Stimulated activated CD4-positive, alpha-beta T cell treated with anti-CD3 and anti-CD28 coated beads, TNF-alpha, amount 100 ng/mL, for 1 hour (primary cell): ENCODE measurements at places on chromosomes 1 and 21.

DNA sequence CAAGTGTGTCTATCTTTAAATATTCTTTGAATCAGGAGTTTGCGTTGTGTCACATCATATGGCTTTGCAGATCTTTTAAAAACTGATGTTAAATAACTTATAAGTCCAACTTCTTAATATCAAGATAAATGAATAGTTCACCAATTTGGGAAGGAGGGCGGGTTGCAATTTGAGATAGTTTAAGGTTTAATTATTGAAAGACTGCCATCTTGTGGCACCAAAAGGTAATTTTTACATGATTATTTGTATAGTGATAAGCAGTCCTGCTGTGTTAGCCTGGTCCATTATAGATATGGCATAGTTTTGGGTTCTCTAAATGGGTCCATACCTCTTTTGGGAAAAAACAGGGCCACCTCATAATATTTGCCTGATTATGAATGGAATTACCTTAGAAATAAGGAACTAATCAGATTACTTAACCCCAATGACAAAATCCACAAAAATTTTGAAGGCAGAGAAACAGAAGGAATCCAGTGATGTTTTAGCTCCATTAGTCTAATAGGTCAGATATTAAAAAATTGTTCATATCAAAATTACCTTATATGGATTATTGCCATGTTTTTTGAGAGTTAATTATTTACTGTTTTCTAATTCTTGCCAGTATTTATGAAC, 64.3 kb downstream of the PRKAA2 start:
- DNase-seq: no peak

DNA sequence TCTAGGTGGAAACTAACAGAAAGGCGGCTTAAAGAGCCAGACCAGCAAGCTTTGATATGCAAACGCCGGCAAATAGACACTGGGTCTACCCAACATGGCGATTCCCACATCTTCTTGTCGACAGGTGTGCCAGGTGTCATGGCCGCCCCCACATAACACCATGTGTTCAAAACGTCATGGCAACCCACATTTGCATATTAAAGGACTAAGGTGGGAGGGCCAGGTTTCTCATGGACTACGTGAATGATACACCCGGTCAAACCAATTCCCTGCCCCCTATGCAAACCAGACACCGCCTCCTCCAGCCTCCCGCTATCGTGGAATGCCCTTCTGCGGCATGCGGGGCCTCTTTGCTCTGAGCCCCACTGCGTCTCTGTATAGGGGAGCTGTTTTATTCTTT, 41.3 kb downstream of the ICOSLG start:
- DNase-seq: no peak

DNA sequence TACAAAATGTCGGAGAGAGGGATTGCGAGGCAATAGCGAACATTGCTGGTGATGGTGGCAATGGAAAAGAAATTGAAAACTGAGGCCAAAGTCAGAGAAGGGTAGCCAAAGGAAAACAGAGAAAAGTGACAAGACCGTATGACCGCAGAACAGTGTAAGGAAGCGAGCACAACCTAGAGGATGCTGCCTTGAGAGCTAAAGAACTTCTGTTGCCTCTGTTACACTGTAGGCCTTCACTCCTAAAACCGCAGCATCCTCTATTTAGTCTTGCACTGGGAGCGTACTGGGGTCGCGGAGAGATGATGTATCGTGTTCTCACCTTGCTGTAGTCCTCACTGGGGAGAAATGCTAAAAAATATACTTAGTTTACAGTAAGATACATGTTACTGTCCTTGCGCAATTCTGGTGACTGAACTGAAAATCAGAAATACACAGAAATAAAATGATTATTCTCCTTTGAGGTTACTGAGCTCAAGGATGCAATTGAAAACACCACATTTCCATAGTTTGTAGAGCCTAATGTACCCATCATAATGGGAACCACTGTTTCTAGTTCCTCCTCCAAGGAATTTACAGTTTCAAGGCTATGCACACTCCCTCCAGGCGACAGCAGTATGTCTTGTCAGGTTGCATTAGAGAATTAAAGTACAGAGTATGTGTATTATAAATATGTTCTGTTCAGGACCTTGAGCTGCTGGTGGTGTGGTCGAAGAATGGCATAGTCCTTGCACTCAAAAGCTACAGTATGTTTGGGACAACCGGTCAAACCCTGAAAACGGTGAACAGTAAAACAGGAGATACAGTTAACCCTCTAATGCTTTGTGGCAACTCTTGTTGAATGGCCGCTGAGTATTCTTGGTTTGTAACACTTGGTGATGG, 1.3 kb downstream of the NEK7 start:
- DNase-seq: no peak

GRCh38 chr21:35026153-35026500, 23.0 kb downstream of the RUNX1 start:
- no peak for DNase-seq

DNA sequence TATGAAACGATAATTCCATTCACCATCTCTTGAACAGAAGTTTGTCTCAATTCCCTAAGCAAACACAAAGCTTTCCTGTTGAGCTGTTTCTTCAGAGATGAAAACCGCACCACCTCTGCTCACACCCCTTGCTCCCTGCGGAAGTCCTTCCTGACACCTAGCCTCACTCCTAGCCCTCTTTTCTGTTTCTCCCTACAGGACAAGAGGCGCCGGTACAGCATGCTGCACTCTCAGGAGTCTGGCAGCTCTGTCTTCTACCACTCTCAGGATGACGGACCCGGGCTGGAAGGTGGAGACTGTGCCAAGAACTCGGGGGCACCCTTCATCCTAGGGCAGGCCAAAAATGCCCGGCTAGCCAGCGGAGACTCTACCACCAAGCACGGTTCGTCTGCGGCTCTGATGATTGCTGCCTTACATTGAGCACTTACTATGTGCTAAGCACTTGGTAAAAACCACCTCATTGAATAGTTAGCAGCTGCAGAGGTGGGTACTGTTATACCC, 45.5 kb downstream of the VWA5B1 start:
- no peak for DNase-seq

DNA sequence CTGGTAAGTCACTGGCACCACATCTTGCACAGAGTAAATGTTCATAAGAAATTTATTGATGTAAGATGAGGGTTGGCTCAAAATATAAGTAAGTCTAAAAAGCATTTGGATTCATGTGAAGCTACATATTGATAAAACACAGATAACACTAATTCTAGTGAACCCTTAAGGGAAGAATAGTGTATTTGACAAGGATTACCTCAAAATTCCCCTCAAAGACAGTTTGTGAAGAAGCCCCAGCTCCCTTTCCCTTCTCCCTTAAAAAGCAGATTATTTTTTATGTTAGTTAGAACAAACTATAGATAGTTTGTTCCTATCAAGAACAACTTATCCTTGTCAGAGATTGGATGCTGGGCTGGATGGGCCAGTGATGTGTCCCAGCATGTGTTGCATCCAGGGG, 10.7 kb downstream of the FGGY start:
- no peak for DNase-seq

- no peak for DNase-seq
Observed at GRCh38 chr21:45151445-45152160, 77.2 kb downstream of the ADARB1 start.

DNA sequence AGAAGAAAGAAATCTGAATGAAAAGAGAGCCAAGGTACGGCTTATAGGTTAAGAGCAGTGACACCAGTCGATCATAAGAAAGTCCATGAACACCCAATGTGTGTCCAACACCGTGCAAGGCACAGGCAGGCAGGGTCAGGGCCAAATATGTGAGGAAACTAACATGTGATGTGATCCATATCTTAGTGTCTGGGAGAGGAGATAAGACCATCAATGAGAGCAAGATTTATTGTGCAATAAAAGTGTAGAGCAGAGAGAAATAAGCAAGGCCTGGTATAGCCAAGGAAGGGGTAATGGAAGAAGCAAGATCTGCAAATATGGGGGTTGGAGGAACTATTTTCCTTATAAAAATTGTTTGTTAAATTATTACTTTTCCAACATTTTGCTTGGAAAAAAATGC, 198.8 kb downstream of the CRB1 start:
- no peak for DNase-seq

- DNase-seq: no peak
Observed at GRCh38 chr1:62386351-62387121, 50.3 kb upstream of the USP1 start.

- no peak for DNase-seq
Observed at GRCh38 chr21:42539342-42539741, 25.7 kb downstream of the SLC37A1 start.

DNA sequence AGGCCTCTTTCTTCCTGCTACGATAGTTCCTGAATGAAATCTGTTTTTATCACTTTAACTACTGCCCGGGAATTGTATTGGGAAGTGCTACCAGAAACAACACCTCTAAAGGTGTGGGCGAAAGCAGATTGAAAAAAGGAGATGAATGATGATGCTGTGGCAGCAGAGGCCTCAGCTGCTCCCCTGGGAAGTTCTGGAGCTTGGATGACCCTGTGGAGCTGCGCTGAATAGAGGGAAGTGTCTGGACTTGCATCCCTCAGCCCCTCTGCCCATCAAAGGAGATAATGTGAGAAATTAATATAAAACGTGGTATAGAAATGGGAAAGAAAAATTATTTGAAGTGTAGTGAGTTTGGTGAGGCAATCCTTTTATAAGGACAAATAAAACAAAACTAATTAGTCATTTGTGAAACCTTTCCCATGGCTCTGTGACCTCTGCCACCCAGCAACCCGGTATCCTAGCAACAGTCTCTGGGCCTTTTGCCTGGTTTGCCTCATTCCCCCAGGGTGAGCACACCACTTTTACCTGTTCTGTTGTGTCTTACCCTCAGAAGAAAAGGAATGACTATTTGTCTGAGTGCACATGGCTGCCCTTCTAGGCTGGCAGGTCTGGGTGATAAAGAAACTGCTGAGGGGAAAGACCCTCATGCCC, 21.3 kb downstream of the OVAAL start:
- DNase-seq: no peak

- no peak for DNase-seq
Observed at GRCh38 chr1:187203257-187203656, 374.5 kb downstream of the PLA2G4A start.

GRCh38 chr1:45723248-45723930, 27.1 kb downstream of the IPP start:
- DNase-seq: no peak

GRCh38 chr1:24849672-24850295, 80.3 kb downstream of the RUNX3 start:
- no peak for DNase-seq

GRCh38 chr1:8247811-8248436, 70.0 kb upstream of the SLC45A1 start:
- no peak for DNase-seq

- no peak for DNase-seq
Observed at GRCh38 chr1:92310185-92310597, 11.3 kb downstream of the RPAP2 start.

- no peak for DNase-seq
Observed at GRCh38 chr21:32712043-32712442, 15.8 kb downstream of the SYNJ1 start.

GRCh38 chr1:29591601-29592260, 355.4 kb downstream of the PTPRU start:
- DNase-seq: no peak

- no peak for DNase-seq
Observed at GRCh38 chr1:22483121-22483520, 31.5 kb downstream of the ZBTB40 start.

DNA sequence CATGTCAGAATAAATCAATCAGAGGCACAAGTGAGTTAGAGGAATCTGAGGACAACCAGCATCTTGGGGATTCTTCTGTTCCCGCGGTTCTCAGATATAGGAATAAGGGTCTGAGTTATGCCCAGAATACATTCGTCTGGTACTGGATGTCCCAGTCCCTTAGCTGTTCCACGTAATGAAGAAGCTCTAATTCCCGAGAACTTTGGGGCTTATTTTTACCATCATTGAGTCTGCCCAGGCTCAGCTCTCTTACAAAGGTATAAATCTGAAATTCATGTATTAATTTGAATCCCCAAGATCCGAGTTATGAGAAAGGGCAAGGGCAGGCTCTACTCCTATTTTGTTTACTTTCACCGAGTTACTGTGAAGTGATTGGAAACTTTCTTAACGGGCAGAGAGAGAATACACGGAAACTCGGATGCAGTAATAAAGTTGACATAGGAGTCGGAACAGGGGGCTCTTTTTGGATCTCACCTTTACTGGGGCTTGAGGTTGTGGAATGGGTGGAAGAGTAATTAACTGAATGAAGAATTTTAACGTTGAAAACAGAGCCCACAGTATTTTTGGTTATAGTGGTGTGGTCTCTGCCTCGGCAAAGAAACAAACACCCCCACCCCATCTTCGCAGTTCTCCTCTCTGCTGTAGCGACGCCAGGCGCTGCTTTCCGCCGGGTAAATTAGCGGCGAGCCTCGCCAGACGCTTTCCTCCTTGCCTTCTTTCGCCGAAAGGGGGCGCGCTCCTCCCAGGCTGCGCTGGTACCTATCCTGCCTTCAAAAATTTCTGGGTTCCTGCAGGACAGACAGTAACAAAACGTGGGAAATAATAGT, 7.1 kb downstream of the PRRX1 start:
- DNase-seq: no peak

GRCh38 chr1:30040081-30041019, 683.0 kb downstream of the MATN1 start:
- no peak for DNase-seq

DNA sequence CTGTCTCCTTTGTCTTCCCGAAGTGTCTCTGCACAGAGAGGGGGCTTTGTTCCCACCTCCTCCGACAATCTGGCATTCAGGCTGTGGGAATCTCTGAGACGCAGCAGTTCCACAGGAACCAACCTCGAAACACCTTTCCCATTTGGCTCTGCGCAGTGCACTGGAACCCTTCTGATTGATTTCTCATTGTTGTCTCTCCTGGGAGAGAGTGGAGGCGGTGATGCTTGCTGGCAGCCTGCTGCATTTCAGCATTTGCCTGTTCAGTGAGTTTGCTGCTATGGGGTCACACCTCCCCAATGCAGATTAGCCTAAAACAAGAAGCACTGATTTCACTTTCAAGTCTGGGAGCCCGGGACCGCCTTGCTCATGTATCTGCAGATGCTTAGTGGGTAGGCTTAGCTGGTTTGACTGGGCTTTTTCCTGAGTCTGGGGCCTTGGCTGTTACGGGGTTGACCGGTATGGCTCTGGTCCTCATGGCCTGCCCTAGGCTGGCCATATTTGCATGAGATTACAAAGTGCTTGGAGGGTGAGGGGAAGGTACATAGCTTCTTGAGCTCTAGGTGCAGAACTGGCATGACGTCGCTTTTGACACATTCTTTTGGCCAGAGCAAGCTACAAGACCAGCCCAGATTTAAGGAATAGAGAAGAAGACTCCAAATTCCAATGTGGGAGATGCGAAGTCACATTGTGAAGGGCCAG, 695.3 kb downstream of the PTPRU start:
- DNase-seq: no peak
